ENCODE measurements at places on chromosomes 7 and 10. TPM values are rescaled to one million over a fixed set of nuclear protein-coding genes. Genes with fewer than 3 reads are reported as not detected.

Gene CDK14
- 4.6 TPM for total RNA-seq

Gene GPR37
- total RNA-seq = not detected

Gene RBM28
- 24.9 TPM for total RNA-seq

Gene MMP21
- total RNA-seq = 0.29 TPM

Gene LRMDA
- total RNA-seq = not detected

Gene ANKRD22
- total RNA-seq = not detected

Gene SEMA3D
- 0.12 TPM for total RNA-seq

Gene HECW1
- total RNA-seq = not detected

Gene DGKI
- 0.02 TPM for total RNA-seq

Gene NT5C3A
- 36.5 TPM for total RNA-seq

Gene TNPO3
- total RNA-seq = 29.2 TPM

DNA sequence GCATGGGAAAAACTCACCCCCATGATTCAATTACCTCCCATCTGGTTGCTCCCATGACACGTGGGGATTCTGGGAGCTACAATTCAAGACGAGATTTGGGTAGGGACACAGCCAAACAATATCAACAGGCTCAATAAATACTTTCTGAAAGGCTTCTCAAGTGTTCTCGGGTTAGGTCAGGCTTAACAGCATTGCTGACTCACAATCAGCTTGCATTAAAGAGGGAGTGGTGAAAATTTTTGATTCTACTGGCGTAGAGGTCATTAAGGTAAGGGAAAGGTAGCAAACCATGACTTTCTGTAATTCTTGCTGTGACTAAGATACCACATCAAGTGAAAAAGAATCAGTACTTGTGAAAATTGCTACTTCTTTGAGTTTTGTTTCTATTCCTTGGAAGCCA is 126.4 kb downstream of the JCAD start:
- H3K27ac ChIP-seq = no peak overlapping the region
- peaks cover 25% of the 10 kb centered on the region for H3K27me3 ChIP-seq
- no peaks in the 10 kb centered on the region for H3K4me1 ChIP-seq
- DNase-seq = no peak
- no peak overlapping the region for H3K4me3 ChIP-seq

DNA sequence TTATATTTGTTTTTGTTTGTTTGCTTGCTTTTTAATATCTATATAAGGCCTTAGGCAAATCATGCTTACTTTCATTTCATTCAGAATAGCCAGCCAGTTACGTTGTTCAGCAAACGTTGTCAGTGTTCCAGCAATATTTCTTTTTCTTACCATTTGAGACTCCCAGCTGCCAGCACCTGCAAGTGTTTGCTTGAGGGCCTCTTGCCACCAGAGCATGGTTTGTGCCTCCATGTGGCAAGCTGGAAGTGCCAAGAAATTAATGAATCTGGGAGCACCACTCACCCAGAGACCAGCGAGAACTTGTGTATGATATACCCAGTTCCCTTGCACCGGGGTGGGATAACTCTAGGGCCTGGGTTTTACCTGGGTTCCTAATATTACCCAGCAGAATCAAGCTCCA is 177.1 kb upstream of the CSTF2T start:
- peaks cover 12% of the 10 kb centered on the region for H3K4me1 ChIP-seq
- DNase-seq = no peak
- H3K27me3 ChIP-seq = peaks cover 9% of the 10 kb centered on the region
- H3K36me3 ChIP-seq = no peaks in the 10 kb centered on the region

GRCh38 chr7:18180685-18181084 is 153.0 kb upstream of the PRPS1L1 start:
- H3K27ac ChIP-seq = no peak overlapping the region
- H3K4me1 ChIP-seq = peaks cover 2% of the 10 kb centered on the region
- H3K27me3 ChIP-seq = peaks cover 13% of the 10 kb centered on the region
- DNase-seq = no peak
- H3K36me3 ChIP-seq = no peaks in the 10 kb centered on the region

- H3K36me3 ChIP-seq = peaks cover 6% of the 10 kb centered on the region
- no peak overlapping the region for H3K27ac ChIP-seq
- H3K4me1 ChIP-seq = peaks cover 2% of the 10 kb centered on the region
- no peak for DNase-seq
Measured at GRCh38 chr7:133931053-133931452, 196.1 kb upstream of the LRGUK start.

- H3K27me3 ChIP-seq = no peaks in the 10 kb centered on the region
- no peak overlapping the region for H3K4me3 ChIP-seq
- no peaks in the 10 kb centered on the region for H3K36me3 ChIP-seq
- H3K27ac ChIP-seq = no peak overlapping the region
- H3K4me1 ChIP-seq = no peaks in the 10 kb centered on the region
- DNase-seq = no peak
Measured at GRCh38 chr10:82091413-82091812, 216.4 kb downstream of the NRG3 start.

- H3K36me3 ChIP-seq = no peaks in the 10 kb centered on the region
- H3K4me1 ChIP-seq = no peaks in the 10 kb centered on the region
- no peak overlapping the region for H3K27ac ChIP-seq
- DNase-seq = no peak
Measured at GRCh38 chr7:121755286-121755685, 117.7 kb upstream of the PTPRZ1 start.

GRCh38 chr7:74344786-74345185 is 55.6 kb downstream of the CLIP2 start:
- no peak overlapping the region for H3K27ac ChIP-seq
- no peak overlapping the region for H3K4me3 ChIP-seq
- no peaks in the 10 kb centered on the region for H3K36me3 ChIP-seq
- no peaks in the 10 kb centered on the region for H3K4me1 ChIP-seq
- H3K27me3 ChIP-seq = peaks cover 4% of the 10 kb centered on the region

- peaks cover 12% of the 10 kb centered on the region for H3K27me3 ChIP-seq
- no peak overlapping the region for H3K27ac ChIP-seq
- no peak for DNase-seq
- H3K36me3 ChIP-seq = peaks cover 4% of the 10 kb centered on the region
- peaks cover 2% of the 10 kb centered on the region for H3K4me1 ChIP-seq
Measured at GRCh38 chr10:7560519-7560918, 106.2 kb downstream of the ITIH5 start.

DNA sequence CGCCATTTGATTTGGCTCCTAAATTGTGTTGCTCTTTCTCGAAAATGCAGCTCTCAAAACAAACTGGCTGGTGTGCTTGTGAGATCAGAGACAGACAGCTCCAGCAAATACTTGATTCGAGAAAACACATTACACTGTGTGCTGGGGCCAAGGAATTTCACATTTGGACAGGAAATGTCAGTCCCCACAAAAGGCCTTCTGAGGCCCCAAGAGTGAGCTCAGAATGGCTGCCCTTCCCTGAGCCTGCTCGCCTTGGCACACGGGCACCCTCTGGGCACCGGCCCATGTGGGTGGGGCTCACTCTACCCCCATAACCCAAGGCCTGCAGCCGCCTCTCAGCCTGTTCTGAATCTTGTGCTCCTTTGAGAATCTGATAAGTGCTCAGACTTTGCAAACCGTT is 13.9 kb upstream of the HSPA12A start:
- DNase-seq = no peak
- peaks cover 3% of the 10 kb centered on the region for H3K4me1 ChIP-seq
- H3K4me3 ChIP-seq = no peak overlapping the region
- H3K36me3 ChIP-seq = no peaks in the 10 kb centered on the region
- peaks cover 29% of the 10 kb centered on the region for H3K27me3 ChIP-seq

DNA sequence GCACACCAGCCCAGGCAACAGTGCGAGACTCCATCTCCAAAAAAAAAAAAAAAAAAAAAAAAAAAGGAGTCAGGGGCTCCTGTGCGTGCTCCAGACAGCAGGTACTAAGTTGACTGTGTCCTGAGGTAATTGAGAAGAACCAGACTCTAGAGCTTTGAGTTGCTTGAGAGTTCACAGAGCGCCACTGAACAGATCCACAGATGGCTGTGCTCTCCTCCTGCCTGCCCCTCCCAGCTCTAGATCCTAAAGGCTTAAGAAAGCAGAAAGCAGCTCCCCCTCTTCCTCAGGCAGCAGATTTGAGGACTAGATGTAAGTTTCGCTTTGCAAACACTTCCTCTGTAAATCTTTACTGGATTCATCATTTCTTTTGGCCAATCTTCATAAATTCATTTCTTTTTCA is 38.7 kb downstream of the SHH start:
- H3K4me3 ChIP-seq = no peak overlapping the region
- H3K27me3 ChIP-seq = no peaks in the 10 kb centered on the region
- H3K27ac ChIP-seq = no peak overlapping the region
- peaks cover 10% of the 10 kb centered on the region for H3K36me3 ChIP-seq
- H3K4me1 ChIP-seq = peaks cover 10% of the 10 kb centered on the region
- no peak for DNase-seq

DNA sequence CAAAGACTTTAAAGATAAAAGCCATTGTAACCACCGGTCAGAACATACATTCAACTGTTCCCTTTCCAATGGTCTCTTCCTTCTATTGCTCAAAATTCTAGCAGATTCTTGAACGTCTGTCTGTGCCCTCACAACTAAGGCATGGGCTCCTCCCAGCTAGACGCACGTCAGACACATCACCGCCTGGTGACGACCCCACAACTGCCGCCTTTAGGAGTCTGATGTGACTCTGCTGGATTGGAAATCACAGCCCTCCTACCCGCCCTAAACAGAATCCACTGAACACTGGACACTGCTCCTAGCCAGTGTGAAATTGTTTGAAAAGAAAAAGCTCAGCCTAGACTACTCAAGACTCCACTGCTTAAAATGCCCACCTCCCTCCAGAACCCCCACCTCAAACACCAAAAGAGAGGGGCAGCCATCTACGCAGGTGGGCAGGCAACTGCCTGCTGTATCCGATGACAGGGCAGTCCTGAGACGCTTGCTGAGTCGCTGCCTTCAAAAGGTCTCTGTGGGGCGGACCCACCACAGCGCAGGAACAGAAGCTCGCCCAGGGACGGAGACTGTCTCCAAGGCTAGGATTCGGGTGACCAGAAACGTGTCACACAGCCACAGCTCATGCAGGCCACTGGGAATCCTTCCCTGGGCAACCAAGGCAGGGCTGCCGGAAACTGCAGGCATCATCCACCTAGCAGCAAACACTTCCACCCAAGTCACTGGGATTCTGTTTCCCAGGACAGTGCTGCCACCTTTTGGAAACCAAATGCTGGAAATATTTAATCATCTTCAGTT is 34.7 kb downstream of the GSDME start:
- H3K27me3 ChIP-seq = peaks cover 37% of the 10 kb centered on the region
- no peak overlapping the region for H3K4me3 ChIP-seq
- no peak for DNase-seq
- peaks cover 5% of the 10 kb centered on the region for H3K4me1 ChIP-seq
- peaks cover 3% of the 10 kb centered on the region for H3K36me3 ChIP-seq

- no peak overlapping the region for H3K4me3 ChIP-seq
- no peak for DNase-seq
- peaks cover 3% of the 10 kb centered on the region for H3K36me3 ChIP-seq
- no peak overlapping the region for H3K27ac ChIP-seq
- H3K4me1 ChIP-seq = peaks cover 5% of the 10 kb centered on the region
Measured at GRCh38 chr10:11646450-11646849, 35.0 kb upstream of the USP6NL start.

GRCh38 chr7:75055830-75056772 is 17.5 kb downstream of the RCC1L start:
- H3K4me3 ChIP-seq = no peak overlapping the region
- H3K27ac ChIP-seq = peak overlapping the region; percentile 4
- H3K4me1 ChIP-seq = no peaks in the 10 kb centered on the region
- H3K27me3 ChIP-seq = no peaks in the 10 kb centered on the region

DNA sequence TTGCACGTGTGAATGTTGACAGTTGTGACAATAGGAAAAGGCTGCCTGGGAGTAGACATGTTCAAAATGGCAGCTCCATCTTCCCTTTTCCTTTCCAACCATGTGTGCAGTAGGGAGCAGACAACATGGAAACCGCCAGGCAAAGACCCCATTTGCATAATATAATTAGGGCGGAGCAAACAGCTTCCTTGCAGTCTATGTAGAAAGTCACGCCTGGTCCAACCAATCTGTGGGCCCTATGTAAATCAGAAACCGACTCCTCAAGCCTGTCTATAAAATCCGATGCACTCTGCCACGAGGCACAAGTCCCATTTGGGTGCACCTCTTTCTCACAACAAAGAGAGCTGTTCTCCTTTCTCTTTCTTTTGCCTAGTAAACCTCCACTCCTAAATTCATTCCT is 19.6 kb downstream of the NEBL start:
- H3K36me3 ChIP-seq = no peaks in the 10 kb centered on the region
- H3K27ac ChIP-seq = no peak overlapping the region
- no peak for DNase-seq
- H3K4me3 ChIP-seq = no peak overlapping the region
- no peaks in the 10 kb centered on the region for H3K4me1 ChIP-seq
- no peaks in the 10 kb centered on the region for H3K27me3 ChIP-seq

All from T-helper 17 cell (primary cell).